ENCODE measurements at places on chromosomes 16 and 17.

DNA sequence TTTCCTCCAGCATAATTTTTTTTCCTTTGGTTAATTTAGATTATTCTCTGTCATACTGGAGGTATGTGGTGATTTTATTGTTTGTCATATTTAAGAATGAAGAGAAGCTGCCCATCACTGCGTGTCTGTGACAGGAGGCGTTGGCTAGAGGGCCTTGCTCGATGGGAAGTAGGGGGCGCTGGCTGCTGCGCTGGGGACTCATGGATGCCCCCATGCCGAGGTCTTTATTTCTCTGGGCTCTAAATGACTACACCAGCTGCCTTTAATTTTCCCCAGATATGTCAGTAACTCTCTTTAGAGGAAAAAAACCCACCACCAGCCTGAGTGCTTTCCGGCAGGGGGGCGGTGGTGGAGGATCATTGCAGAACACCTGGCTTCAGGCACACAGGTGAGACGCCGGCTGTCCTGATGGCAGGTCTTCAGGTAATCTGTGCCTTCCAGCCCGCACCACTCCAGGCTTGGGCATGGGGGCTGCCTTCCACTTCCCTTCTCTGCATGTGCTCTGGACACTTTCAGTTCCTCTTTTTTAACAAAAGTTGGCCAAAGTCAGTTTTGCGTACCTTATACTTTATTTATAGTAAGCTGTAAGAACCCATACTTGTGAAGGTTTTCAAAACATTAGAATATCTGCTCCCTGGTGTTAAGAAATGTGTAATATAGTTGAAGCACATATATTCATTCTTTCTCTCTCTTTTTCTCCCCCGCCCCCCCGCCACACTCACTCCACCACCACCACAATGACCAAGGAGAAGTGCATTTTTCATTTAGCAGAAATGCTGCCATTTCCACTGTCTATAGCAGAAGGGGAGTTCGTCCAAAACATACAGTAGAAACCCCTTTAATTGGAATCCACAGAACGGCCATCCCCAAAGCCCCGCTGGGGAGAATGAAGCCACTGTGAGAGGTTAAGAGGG is 192.7 kb downstream of the RPTOR start:
- DNase-seq: no peak

GRCh38 chr16:56636616-56637413 is 1.7 kb upstream of the MT1A start:
- DNase-seq: no peak

- no peak for DNase-seq
Observed at GRCh38 chr16:56075732-56076388, 115.4 kb upstream of the GNAO1 start.

- no peak for DNase-seq
Observed at GRCh38 chr16:30700491-30700890, 1.5 kb downstream of the SRCAP start.

GRCh38 chr17:42684929-42685556 is 2.7 kb downstream of the CNTNAP1 start:
- DNase-seq: no peak

GRCh38 chr17:57586196-57586740 is 158.8 kb downstream of the CCDC182 start:
- DNase-seq: no peak

GRCh38 chr16:68786685-68787418 is 49.8 kb downstream of the CDH1 start:
- no peak for DNase-seq

DNA sequence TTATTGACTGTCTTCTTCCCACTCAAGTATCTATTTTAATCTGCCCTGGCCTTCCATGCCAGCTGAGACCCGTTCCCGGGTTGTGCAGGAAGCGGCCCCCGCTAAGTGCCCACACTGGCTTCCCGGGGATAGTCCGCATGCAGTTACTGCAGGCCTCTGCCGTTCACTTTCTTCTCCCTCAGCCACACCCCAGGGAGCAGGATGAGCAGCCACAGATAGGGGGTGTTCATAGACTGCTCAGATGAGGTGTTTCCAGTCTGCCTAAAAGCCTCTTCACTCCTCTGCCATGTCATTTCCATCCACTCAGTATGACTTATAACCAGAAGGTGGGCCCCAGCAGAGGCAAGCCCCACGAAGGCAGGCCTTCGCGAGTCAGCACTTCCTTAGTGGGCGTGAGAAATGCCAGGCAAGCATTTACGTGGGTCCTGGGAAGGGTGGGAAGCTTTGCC is 7.7 kb downstream of the MED9 start:
- no peak for DNase-seq

DNA sequence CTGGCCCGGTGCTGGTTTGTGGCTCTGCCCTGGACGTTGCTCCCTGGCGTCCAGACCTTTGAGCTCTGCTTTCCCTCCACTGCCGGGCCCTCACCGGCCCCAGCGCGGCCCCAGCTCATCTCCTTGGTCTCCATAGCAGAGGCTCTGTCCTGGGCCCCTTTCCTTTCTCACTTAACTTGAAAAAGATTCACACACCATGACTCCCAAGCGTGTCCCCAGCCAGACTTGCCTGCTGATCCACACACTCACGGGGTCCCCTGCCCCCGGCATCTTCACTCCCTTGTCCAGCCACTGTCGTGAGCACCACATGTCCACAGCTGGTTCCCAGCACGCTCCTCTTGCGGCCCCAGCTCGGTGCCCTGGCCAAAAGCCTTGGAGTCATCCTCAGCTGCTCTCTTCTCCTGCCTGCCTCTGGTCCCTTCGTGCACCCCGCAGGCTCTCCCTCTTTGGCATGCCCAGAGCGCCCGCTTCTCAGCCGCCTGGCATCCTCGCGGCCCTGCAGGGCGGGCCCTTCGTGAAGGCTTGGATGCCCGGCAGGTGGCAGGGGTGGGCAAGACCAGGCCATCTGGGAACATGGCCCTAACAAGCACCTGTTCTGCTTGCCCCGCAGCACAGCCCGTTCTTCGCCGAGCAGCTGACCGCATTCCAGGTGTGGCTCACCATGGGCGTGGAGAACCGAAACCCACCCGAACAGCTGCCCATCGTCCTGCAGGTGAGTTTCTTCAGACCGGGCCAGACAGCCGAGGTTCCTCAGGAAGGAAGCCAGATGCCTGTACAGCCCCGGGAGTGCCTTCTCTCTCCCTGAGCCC is 145.6 kb upstream of the CHMP6 start:
- no peak for DNase-seq

DNA sequence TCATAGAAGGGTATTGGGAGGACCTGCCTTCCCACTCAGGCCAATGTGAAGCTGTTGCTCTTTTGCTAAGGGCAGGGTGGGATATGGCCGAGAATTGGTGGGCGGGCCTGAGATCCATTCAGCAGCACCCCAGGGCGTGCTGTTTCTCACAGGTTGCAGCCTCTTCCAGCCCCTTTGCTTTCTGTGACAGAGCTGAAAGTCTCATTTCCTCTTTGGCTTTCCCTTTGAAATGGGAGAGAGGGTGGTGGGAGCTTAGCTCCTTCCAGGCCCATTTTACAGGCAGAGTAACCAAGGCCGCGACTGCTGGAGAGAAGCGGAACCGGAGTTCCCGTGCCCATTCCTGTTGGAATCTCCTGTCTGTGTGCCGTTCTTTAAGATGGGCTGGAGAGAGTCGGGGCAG is 183.0 kb downstream of the RAB11FIP4 start:
- no peak for DNase-seq

DNA sequence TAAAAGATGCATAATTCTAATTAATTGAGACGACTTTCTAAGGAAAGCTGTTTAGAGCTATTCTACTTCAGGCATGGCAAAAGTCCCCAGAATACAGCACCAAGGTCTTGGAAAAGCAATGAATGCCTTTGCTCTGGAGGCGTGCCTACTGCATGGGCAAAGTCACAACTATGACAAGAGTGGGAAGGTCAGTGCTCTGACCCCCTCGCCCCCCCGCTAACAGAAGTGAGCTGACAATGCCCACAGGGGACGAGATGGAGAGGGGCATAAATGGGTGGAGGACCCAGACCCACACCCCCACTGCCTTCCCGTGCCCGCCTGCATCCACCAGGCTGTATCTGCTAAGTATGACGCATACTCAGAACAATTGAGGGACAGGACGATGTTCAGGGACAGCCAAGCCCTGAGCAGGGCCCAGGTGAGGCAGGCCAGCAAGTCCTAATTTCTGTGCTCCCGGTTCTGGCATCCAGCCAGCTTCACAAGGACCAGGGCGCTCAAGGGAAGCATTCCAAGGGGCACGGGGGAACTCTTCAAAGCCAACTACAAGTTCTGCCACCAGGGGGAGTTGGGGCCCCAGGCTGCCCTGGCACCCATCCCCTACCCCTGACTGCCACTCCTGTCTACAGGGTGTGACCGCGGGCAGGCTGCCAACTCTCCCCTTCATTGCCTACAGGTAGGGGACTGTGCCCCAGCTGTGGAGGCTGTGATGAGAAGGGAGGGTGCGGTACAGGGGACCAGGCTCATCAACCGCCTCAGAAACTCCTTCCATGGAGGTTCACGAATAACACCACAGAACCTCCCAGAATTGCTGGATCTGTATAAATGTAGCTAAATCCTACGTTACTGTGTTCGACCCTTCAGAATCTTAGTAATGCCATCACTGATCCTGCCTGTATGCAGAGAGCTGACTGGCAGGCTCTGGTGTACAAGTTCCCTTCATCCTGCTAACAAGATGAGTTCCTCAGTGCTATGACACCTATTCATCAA is 20.8 kb downstream of the NPRL3 start:
- DNase-seq: peak; percentile 64

GRCh38 chr16:86389566-86390328 is 120.6 kb upstream of the FOXF1 start:
- DNase-seq: no peak

GRCh38 chr17:12318571-12319266 is 298.0 kb downstream of the MAP2K4 start:
- no peak for DNase-seq

- DNase-seq: no peak
Observed at GRCh38 chr17:57350266-57350665, 93.9 kb downstream of the MSI2 start.

DNA sequence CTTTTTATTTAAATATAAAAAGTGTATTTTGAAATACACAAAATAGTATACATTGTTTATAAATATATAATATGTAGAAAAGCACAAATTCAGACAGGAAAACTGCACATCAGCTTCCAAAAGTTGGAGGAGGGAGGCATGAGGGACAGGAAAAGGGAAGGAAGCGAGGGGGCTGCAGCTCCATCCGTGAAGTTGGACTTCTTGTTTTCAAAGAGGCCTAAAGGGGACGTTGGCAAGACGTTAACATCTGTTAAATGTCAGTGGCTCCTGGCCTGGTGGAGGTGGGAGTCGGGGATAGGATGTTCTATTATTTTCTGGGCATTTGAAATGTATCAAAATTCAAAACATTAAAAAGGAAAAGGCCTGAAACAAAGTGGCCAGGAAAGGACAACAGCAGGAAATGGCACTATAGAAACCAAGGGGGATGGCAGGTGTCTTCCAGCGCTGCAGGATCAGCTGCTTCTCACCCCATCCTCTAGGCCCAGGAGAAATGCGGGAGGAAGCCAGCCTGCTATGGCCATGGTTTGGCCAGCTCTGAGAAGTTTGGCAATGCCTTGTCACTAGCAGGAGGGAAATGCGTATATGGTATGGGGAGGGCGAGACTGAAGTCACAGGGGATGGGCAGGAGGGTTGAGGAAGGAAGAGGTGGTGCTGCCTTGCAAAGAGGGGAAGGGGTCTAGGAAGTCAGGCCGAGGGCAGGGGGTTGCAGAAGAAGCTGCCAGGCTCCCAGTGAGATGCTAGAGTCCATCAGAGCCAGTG is 6.4 kb downstream of the CMTM2 start:
- DNase-seq: no peak

- DNase-seq: no peak
Observed at GRCh38 chr17:80857756-80858171, 133.9 kb upstream of the CHMP6 start.

DNA sequence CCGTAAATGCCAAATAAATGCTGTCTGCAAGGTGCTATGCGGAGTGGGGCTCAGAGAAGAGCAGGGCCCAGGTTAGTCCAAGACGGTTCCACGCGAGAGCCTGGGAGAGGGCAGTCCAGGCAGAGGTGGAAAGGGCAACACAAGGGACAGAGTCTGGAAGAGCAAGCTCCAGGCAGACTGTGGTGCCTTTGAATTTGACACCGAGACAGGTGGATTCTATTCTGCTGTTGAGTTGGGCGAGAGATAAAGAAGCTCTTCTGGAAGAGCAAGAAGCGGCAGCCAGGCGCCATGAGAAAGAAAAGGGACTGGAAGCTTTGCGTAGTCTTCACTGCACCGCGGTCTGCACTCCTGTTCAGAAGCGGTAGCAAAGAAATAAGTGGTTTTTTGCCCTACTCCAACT is 55.6 kb downstream of the CYTH1 start:
- DNase-seq: no peak

DNA sequence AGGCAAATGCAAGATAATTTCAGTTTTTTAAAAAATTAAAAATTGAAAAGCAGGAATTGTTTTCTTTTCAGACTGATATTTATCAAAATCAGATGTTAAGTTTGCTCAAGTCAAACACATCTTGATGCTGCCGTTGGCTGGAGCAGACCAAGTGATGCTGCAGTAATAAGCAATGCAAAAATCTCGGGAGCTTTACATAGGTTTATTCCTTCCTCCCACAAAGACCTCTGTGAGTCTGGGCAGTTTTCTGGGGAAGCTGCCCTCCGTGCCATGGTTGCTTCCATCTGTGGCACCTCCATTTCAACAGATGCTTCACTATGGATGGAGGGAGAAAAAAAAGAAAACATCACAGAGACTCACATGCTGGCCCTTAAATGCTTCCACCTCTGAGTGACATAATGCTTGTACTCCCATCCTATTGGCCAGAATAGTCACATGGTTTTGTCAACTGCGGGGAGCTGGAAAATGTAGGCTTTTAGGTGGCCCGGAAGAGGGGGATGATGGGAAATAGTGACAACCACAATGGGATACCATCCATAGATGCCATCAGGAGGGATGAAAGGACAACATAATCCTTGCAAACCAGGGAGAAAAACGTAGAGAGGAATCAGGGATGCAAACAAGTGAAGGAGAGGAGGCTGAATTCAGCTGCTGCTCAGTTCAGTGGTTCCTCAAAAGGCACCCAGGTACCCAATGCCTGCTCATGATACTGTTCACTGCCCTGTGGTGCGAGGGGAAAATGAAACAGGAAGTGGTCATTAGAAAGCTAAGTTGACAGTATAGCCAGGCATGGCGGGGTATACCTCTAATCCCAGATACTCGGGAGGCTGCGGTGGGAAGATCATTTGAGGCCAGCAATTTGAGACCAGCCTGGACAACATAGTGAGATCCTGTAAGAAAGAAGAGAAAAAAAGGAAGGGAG is 13.5 kb upstream of the ERCC4 start:
- no peak for DNase-seq

- no peak for DNase-seq
Observed at GRCh38 chr16:81599034-81599744, 154.6 kb downstream of the CMIP start.

DNA sequence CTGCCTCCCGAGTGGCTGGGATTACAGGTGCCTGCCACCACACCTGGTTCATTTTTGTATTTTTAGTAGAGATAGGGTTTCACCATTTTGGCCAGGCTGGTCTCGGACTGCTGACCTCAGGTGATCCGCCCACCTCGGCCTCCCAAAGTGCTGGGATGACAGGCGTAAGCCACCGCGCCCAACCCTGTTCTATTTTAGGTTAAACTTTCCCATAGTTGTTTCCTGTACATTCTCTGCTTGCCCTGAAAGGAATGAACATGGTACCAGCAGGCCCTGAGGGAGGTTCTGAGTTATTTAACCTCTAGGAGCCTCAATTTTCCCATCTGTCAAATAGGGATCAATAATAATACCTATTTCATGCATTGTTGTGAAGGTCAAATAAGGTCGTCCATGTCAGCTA is 11.0 kb upstream of the CDH5 start:
- DNase-seq: no peak
